ENCODE measurements at places on chromosomes 6 and 20. TPM values are rescaled to one million over a fixed set of nuclear protein-coding genes. Genes with fewer than 3 reads are reported as not detected.

GRCh38 chr6:66396549-66396948 lies 689.5 kb upstream of the EYS start:
- DNase-seq: no peak

DNA sequence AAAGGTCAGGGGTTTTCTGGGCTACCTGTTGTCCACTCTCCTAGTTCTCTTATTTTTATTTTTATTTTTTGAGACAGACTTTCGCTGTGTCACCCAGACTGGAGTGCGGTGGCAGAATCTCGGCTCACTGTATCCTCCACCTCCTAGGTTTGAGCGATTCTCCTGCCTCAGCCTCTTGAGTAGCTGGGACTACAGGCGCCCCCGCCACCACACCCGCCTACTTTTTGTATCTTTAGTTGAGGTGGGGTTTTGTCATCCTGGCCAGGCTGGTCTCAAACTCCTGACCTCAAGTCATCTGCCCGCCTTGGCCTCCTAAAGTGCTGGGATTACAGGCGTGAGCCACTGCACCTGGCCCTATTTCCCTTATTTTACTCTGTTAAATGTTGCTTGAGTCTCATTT lies 149.0 kb downstream of the EYA4 start:
- no peak for DNase-seq

GRCh38 chr6:97790926-97791590 lies 508.0 kb upstream of the MMS22L start:
- peak; percentile 45 for DNase-seq

Gene RTF2
- polyA plus RNA-seq: 116 TPM

Gene WFDC12
- polyA plus RNA-seq: not detected

- no peak for DNase-seq
Measured at GRCh38 chr20:6079016-6079415, 25.2 kb upstream of the LRRN4 start.

DNA sequence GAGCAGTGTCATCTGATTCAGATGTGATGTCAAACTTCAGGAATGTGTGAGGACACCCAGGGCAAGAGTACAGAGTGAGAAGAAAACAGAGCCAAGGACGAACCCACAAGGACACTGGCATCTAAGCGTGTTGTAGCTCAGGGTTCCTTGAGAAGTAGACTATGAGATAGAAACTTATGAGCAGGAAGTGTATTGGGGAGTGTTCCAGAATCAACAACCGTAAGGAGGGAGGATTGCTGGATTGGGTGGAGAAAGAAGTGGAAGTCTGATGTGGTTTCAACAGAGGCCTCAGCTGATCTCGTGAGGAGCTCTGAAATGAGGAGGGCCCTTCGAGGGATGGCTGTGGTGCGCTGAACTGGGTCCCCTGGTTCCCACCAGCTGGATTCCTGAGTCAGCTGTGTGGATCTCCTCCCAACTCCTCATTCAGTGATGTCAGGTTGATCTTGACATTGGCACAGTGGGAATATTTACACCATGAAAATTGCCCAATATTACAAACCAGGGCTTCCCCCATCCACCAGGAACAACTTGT lies 25.7 kb upstream of the IGF2R start:
- no peak for DNase-seq

- DNase-seq: peak; percentile 7
Measured at GRCh38 chr6:106324726-106325335, 729 bp downstream of the ATG5 start.

Gene PTCRA
- polyA plus RNA-seq: 0.43 TPM

- DNase-seq: peak; percentile 61
Measured at GRCh38 chr20:52959125-52959524, 13.0 kb upstream of the TSHZ2 start.

GRCh38 chr20:11453430-11453829 lies 464.3 kb upstream of the BTBD3 start:
- DNase-seq: no peak

DNA sequence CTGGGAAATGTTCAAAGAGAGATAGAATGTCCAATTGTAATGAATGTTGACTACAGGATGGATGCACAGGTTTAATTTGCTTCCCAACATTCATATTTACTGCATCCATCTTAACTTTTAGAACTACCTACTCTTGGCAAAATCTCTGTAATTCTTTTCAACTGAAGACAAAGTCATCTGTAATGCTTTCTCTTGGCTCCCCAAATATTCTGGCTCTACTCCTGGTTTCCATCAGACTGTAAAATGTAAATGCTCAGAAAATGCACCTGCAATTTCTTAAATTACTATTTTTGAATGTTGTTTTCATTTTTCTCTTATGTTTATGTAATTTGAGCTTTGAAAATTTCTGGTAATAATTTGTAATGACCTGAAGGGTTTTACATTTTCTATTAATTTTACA lies 480.8 kb upstream of the IMPG1 start:
- no peak for DNase-seq

Gene CGA
- 6.0 TPM for polyA plus RNA-seq

GRCh38 chr20:38589351-38589750 lies 8.4 kb downstream of the ADIG start:
- DNase-seq: no peak

DNA sequence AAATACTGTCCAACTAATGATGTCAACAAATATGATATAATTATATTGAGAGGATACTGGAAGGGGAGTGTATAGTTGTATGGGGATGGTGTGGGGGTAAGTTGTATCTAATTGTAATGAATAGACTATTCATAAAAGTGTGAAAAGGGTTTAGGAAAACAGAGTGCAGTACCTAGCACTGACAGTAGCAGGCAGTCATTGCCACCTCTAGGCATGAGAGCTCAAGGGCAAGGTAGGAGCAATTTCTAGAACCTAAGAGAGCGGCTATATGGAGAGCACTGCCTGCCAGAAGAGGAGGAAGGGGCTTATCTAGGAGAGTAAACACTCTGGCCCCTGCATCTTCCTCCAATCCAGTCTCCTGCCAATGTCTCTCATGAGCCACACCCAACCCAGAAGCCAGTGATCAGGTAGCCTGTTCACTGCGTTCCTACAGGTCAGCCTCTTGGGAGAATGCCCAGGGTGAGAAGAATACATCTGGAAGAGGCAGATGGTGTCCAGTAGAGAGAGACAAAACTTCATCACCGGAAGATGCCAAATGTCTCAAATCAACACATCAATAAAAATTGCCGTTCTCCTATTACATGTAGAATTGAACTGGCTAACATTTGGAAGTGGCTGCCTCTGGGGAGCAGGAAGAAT lies 200.0 kb downstream of the LY86 start:
- DNase-seq: no peak

DNA sequence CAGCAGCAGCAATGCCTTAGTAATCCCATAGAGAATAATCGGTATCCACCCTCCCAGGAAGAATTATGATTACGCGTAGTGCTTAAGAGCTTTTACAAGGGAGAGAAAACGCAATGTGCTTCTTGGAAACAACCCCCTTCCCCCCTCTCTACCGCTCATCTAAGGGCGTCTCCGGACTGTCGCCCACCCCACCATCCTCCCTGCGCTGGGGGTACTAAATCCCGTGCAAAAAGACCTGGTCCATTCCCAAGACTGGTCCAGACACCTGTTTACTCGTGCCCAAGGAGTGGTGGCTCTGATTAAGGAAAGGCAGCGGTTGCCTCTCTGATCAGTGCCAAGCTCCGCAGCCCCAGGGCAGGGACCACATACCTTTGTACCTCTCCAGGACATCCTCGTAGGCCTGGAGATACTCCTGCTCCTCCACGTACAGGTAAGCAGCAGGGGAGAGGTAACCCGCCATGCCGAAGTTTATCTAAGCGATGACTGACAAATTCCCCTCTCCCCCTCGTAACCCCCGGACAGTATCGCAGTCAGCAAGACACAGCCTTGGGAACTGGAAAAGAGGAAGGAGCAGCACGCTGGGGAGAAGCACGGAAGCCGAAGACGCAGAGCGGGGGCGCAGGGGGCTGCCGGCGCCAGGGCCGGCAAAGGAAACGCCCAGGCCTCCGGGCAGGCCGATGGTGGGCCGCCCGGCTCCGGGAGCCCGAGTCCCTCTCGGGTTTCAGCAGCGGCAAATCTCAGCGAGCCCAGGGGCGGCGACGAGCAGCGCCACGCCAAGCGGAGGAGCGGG lies 112.0 kb upstream of the BEND6 start:
- DNase-seq: peak; percentile 48

Gene STMN3
- 37.5 TPM for polyA plus RNA-seq

Gene SNAP91
- 1.5 TPM for polyA plus RNA-seq

DNA sequence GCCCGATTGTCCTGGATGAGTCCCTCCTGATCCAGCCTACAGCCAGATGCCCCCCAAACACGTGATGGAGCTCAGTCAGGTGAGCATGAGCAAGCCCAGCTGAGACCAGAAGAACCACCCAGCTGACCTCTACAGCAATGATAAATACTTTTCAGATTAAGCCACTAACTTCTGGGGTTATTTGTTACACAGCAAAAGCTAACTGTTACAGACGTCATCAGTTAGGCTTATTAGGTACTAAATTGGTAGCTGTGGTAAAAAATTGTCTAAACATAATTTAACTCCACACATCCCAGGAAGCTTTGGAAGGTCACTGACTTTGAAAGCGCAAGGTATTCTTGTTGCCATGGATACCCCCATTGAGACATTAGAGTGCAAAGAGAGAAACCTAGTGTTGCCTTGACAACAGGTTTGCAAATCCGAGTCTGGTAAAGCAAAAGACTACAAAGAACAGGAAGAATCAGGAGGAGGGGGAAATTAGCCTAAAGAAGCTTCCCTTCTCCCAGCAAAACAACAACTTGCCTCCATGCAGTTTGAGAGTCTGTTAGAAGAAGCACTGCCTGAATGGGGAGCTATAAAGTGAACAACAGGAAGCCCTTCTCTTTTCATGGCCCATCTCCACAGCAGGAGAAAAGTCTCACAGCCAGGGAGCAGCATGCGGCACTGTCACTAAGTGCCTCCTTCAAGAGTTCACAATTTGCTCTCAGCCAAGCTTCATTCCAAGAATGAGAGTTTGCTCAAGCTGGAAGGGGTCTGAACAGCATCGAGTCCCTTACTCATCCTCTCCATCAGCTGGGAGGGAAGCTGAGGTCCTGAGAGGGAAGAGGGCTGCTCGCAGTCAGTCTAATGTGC lies 41.7 kb upstream of the ZNF831 start:
- no peak for DNase-seq

Gene BTN1A1
- 0.31 TPM for polyA plus RNA-seq

Gene TMEM170B
- 5.6 TPM for polyA plus RNA-seq

DNA sequence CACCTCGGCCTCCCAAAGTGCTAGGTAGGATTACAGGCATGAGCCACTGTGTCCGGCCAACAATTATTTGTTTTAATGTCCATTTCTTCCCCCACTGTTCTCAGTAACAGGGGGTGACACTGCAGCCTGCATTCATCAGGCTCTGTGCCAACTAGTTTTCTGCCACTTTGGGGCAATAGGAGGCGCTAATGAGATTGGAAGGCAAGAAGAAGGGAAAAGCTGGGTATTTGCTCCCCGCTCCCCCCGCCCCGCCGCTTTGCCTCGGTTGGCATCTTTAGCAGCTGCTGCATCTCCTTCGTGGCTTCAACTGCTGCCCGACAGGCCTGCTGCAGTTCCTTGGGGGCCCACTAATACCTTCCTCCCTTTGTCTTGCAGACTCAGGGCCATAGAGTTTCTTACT lies 35.0 kb upstream of the MDGA1 start:
- DNase-seq: no peak

DNA sequence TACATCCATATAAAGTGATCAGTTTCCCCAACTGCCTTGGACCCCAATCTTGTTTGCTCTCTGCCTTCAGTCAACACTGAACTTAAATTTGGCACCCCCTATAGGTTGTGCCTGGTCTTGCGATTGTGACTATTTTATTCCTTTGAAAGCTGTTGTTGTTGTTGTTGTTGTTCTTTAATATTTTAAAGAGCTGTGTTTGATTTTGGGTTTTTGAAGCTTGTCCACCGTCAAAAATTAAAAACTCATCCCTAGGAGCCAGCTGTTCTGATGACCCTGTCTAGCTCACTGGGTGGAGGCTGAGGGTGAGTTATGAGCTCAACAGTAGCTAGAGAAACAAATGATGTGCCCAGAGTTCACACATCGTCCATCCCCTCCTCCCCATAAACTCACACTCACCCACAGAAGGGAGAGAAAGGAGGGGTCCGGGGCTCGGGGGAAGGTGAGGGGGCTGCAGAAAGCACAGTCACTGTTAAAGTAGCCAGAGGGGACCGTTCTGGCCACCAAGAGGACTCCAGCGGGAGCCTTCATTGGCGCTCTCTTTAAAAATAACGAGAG lies 4.0 kb downstream of the SIM1 start:
- DNase-seq: no peak

All from left lung (tissue), 14 donors.